ENCODE measurements at places on chromosomes 16 and 17.

DNA sequence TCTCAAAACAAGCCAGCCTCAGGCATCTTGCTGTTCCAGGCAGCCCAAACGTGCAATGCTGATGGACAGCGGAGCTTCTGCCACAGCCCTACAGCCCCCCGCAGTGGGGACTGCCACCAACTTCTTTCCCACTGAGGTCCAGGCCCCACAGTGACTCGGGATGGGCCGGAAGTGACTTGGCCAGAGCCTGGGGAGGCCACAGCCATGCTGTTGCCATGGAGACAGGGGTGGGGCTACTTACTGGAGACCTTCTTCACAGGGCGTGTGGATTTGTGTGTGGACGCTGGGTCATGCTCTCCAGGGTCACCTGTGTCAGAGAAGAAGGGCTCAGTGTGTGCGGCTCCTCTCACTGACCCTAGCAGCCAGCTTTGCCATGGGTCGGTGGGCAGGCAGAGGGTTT, 15.0 kb downstream of the TRIM25 start:
- no peak for DNase-seq

GRCh38 chr17:35521150-35521549, 16.3 kb downstream of the SLFN12L start:
- DNase-seq = no peak

- no peak for DNase-seq
These were observed 15.4 kb downstream of the NECAB2 start for GRCh38 chr16:83983491-83983890.

DNA sequence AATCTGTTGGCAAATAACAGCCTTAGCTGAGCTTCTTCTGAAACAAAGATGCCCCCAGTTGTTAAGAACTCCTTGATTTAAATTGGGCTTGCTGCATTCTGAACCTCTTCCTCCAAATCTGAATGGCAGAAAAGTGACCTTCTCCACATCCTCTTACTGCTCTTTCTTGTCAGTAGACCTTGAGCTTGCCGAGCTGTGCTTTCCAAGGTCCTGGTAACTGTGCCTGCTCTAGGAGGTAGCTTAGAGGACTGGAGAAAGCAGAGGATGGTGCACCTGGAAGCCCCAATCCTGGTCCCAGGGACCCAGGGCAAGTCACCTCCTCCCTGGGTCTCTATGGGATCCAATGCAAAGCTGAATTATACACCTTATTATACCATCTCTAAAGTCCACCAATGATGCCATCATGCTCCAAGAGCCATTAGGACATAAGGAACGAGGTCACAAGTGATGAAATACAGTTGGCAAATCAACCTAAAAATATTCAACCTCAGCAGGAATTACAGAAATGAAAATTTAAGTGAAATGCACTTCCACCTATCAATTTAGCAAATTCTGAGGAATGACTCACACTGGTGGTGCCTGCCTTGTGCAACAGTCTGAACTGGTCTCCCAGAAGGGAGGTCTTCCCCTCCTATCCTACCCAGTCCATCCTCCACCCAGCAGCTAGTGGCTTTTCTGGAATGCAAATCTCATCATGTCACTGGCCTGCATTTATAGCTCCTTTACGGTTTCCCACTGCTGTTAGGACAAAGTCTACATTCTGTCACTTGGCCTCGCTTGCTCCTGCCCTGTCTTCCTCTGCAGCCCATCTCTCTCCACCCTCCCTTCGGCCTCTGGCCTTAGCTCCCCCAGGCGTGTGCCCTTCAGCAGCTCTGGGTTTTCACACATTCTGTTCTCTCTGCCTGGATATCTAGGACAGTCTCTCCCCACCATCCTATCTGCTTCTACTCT, 36.6 kb downstream of the TOM1L2 start:
- no peak for DNase-seq

DNA sequence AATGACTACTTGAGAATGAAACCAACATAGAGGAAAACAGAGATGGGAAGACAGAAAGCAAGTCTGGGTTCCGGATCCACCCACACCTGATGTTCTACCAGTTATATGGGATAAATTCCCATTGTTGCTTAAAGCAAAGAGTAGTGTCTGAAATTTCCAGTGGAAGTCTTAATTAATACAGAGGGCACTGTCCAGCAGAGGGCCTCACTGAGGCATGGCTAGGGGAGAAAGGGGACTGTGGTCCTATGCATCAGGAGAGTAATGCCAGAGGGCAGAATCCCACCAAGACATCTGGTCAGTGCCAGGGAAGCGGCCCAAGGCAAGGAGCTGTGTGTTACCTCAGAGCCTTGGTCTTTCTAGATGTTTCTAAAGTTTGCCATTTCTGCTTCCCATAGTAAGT, 7.5 kb upstream of the UMOD start:
- DNase-seq = no peak

DNA sequence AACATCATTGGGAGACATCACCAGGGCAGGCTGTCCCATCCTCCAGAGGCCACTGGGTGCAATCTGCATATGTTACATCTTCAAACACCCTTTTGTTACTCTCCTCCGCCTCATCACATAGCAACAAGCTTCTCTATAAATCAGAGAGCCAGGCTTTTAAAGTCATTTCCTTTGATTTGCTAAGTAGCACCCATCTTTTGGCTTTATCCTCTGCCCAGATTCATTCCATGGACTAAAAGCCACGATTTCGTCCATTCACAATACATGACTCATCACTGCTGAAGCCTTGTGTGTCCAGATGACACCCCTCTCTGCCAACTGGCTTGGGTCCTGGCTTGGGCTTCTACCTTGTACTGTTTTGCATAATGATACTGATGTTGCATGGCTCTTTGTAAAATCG, 2.0 kb upstream of the KRT38 start:
- DNase-seq = no peak

GRCh38 chr16:67884684-67885083, at the start of gene NRN1L:
TSS of gene NRN1L (plus strand) at chr16:67884885. CDS start at chr16:67884904, 19 bp downstream.
- no peak for DNase-seq

Measured in stimulated activated CD4-positive, alpha-beta T cell treated with anti-CD3 and anti-CD28 coated beads, Interleukin-1b, Interleukin-23, amount 100 ng/mL, for 1 hour (primary cell).